ENCODE measurements at places on chromosomes 12 and 14.
A peak's percentile ranks its signal among the peaks of the same experiment; 100 is the strongest.

GRCh38 chr12:47938093-47938492 lies 25.3 kb upstream of the TMEM106C start:
- DNase-seq = no peak

DNA sequence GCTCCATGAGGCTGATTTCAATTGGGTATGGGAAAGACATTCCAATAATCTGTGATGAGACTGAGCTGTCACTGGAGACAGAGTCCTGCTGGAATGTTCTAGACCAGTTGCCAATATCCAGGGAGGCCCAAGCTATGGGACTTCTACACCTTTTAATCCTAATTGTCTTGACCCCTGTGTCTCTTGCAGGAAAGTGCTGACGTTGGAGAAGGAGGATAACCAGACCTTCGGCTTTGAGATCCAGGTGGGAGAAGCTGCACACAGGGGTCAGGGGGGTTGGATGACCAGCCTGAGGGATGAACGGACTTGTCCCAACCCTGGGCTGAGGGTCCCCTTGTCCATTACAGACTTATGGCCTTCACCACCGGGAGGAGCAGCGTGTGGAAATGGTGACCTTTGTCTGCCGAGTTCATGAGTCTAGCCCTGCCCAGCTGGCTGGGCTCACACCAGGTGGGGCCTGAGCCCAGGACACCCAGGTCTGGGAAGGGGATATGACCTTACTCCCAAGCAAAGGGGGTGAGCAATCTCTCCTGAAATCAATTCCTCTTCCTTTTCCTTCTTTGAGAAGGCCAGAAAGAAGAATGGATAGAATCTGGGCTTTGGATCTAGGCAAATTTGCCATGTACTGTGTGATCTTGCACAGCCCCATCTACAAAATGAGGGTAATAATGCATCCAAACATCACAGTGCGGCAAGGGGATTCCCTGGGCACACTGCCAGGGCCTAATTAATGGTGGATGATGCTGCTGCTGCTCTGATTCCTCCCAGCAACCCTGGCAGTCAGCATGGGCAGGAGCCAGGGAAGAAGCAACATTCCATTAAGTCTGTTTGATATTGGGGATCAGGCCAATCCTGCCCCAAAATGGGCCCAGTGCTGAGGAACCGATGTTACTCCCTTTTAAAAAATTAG lies 4.2 kb downstream of the TAMALIN start:
- DNase-seq = no peak

DNA sequence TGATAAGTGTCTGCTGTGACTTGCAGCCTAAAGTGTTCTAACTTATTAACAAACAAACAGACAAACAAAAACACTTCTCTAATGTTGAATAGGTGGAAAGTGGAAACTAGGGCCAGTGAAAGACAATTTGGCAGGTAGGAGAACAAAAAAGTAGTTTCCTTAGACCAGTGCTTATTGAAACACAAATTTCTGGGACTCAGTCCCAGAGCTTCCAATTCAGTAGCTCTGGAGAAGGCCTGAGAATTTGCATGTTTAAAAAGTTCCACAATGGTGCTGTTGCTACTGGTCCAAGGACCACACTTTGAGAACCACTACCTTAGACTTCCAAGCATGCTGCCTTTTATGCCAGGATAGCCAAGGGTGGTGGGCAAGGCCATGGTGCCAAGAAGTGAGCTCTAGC lies 67.8 kb downstream of the AKAP6 start:
- no peak for DNase-seq

DNA sequence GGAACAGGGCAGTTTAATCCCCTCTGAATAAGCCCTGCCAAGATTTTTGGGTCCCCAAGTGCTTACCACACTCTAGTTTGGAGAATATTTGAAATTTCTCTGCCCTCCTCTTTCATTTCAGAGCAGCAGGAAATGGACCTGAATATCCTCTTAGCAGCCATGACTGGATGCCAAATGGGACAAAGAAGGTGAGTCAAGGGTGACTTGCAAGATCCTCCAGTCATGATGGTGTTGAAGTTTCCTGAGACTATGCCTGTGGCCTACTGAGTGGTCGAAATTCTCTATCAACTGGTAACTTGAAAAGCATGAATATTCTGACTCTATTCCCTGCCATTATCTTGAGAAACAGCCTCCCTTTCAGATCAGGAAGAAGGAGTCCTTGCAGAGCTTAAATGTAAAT lies 1674.7 kb upstream of the SEL1L start:
- DNase-seq = no peak

- peak; percentile 35 for DNase-seq
Observed at GRCh38 chr14:75418850-75419768, 8.7 kb upstream of the JDP2 start.

DNA sequence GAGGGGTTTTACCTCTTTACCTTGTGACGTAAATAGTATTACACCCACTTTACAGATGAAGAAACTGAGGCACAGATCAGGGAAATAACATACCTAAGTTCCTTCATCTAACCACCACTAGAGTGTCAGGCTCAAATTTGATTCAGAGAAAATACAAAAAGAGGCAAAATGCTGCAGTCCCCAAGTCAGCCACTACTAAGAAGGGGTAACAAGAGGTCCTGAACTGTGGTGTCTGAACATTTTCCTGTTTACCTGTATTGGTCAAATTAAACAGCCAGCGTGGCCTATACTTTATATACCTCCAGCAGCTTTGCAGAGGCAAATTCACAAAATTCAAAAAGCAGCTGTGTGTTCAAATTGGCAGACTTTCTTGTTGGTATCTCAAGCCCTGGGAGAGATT lies 92.0 kb downstream of the TBX5 start:
- DNase-seq = no peak

GRCh38 chr14:88919502-88919901 lies 95.1 kb downstream of the TTC8 start:
- no peak for DNase-seq

DNA sequence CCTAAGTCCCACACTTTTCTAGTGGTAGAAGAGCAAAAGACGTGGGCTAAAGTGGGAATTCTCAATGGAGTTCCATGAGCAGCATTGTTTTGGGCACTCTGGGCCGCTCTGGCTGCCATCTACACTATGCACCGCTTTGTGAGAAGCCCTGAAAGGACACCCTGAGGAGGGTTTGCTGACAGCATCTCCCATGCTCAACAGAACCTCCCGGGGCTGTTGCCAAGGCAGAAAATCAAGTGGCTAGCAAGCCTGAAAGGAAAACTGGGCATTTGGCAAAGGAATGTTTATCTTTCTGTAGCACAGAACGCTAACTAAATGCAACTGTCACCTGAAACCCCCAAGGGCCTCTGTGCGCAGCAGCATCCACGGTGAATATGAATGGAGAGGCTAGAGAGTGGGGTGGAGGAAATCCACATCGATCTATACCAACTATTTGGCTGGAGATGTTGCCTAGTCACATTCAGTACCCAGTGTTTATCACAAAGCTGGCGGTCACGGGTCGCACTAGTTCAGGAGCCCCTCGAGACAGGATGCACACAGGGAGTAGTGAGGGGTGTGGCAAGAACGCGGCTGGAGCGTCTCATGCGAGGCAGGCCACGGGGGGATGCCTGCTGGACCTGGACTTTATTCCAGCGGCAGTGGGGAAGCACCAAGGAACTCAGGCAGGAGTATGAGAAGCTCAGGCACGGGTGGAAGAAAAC lies 14.2 kb downstream of the APPL2 start:
- DNase-seq = no peak

All from activated T-helper 2 cell treated with anti-CD3 and anti-CD28 coated beads, Interferon-gamma antibody, Interleukin-2, Interleukin-4, amounts not matched to agents 10 μg/mL and 5 μg/mL and 100 μg/mL, durations not matched to agents 14 hours and 24 hours and 36 hours (primary cell).